ENCODE measurements at places on chromosomes 1 and 21. TPM values are rescaled to one million over a fixed set of nuclear protein-coding genes. Genes with fewer than 3 reads are reported as not detected.

CATSPER4 gene
- not detected for total RNA-seq

LCE3E gene
- not detected for total RNA-seq

NHLH1 gene
- 0.41 TPM for total RNA-seq

FCGR3A gene
- total RNA-seq = 2.9 TPM

RIPK4 gene
- total RNA-seq = not detected

TRIM17 gene
- 1.6 TPM for total RNA-seq

DNA sequence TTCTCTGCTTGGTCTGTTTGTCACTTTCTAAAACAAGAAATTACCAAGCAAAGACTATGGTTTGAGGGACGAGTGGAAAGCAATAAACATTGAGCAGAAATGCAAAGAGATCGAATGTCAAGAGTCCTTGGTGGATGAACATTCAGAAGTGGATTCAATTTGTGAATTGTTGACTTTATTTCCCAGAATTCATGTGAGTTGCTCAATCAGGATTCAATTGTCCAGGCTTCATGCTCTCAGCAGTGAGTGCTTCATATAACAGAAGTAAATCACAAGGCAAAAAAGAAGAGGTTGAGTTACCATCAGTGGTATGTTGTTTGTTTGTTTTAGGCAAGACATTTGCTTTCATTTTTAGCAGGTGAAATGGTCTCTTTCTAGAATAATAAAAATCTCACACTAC lies 31.9 kb downstream of the NGF start:
- no peak for DNase-seq

DNA sequence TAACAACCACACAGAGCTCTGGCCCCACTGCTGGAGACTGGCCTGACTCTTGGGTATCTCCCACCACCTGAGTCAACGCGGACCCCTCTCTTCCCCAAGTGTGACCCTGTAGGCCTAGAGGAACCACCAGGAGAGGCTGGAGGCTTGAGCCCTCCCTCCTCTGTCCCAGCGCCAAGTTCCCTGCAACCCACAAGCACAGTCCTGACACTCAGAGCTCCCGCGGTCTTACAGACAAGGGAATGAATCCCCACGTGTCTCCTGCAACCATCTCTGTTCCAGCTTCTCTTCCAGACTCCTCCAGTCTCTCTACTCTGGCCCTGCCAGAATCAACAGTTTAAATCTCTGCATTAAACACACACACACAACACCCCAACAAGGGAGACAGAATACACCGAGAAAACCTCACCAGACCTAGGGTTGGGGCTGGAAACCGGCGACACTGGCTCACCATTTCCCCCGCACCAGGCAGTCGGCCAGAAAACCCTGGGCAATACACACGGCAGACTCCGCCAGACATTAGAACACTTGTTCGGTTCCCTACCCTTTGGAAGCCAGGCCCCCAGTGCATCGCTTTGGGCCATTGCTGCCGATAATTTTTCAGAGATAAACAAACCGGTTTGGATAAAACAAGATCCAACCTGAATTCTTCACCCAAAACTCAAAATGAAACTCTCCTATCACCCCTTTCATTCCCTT lies 21.7 kb downstream of the CASZ1 start:
- DNase-seq = no peak

DNA sequence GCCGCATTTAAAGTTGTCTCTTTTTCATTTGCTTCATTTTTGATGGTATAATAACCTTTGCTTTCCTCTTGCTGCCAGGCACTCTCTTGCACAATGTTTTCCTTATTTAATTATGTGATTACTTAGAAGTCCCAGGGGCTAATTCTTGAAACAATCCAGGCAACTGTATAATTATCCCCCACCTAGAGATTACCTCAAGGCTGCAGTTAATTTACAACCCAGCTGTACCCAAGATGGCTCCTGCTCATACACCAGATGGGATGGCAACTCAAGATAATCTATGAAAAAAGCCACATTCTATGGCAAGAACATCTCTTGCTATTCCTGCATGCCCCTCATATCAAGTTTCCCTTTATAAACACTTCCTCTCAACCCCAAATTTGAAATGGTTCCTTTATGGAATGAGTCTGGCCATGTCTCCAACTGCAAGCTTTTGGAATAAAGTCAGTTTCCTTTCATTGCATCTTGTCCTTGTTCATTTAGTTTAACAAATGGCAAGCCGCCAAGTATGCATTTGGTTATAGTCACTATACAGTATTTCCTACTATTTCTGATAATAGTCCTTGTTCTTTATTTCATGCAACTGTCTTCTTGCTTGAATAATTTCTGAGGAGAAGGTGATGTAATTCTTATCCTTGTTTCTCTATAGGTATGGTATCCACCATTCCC lies 1042.6 kb downstream of the PLA2G4A start:
- DNase-seq = no peak

DNA sequence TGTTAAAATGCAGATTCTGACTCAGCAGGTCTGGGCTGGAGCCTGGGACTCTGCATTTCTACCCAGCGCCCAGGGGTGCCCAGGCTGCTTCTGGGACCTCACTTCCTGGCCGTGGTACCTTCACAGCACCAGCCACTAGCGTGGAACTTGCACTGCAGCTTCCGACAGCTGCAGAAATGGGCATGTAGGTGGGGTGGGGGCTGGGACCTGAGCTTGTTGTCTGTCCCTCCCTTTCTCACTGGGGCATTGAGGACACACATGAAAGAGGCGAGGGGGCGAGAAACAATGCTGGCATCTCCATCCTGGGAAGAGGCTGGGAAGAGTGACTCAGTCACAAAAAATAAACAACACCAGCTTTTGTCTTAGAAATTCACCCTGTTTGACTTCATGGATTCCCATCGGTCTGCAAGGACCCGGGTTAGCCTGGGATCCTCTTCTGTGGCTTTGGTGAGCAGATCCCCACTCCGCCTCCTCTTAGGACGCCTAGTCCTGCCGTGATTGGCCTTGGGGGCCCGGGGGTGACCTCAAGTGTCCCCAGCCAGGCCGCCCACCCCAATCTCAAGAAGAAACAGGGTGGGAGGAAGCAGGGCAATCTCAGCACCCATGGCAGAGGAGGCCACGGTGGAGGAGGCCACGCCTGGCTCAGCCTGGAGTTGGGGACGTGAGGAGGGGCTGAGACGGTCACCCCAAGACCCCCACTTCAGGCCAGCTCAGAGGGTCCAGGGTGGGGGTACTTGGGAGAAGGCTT lies 29.9 kb upstream of the POFUT2 start:
- DNase-seq = no peak

GRCh38 chr1:53850082-53850673 lies 12.1 kb upstream of the NDC1 start:
- DNase-seq = no peak

DNA sequence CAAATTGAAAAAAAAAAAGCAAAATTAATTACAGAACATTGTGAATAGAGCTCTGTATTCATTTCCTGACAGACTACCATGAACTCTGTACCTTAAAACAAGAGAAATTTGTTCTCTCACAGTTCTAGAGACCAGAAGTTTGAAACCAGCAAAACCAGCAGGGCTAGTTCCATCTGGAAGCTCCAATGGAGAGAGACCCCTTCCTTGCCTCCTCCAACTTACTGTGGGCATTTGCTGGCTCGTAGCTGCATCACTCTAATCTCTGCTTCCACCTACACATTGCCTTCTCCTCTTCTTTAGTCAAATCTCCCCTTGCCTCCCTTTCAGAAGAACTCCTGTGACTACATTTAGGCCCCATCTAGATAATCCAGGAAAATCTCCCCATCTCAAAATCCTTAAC lies 56.5 kb downstream of the SYDE2 start:
- DNase-seq = no peak

- no peak for DNase-seq
These were observed 220.2 kb downstream of the DUSP10 start for GRCh38 chr1:221521686-221522085.

DNA sequence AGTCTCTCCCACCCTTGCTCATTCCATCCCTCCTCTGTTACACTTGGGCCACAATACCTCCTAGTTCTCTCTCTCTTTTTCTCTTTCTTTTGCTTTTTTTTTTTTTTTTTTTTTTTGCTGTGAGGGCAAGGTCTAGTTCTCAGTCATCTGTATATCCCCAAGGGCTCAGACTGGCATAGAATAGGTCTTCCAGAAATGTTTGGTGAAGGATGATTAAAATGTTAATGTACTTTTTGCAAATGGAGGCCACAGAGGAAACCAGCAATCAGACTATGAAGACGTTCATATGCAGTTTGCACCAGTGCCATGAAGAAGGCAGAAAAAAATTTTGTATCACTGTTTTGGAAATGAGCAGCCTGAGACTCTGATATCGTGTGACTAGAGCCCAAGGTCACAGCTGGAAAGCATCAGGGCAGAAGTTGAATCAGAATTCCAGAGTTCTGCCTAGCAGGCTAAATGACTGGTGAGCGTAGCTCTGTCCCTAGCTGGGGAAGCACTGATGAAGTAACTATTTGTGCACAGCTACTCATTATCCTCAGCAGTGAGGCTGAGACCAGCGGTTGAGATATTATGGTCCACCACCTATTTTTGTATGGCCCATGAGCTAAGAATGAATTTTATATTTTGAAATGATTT lies 186.5 kb downstream of the TGFBR3 start:
- no peak for DNase-seq

DNA sequence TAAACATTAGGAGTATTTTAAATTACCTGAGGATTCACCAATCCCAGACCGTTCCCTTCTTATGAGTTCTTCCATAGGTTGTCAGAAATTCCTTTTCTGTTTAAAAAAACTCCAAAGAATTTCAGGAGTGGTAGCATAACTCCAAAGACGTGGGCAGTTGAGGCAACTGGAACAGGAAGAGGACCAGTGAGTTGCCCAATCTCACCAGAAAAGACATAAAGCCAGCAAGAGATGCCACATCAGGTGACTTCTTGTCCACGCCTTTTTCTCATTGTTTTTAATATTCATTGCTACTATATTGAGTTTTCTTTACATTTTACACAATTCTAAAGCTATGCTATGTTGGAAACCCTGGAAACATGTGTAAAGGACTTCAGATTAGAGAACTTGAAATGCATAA lies 88.1 kb upstream of the JAK1 start:
- no peak for DNase-seq

GRCh38 chr21:33412832-33413519 lies 9.8 kb downstream of the IFNGR2 start:
- DNase-seq = no peak

GRCh38 chr1:28510970-28511440 lies 5.2 kb downstream of the RCC1 start:
- DNase-seq = no peak
